Sciatic nerve (tissue), 2 donors: ENCODE measurements at places on chromosomes 5 and 9. TPM values are rescaled to one million over a fixed set of nuclear protein-coding genes. Genes with fewer than 3 reads are reported as not detected.
A peak's percentile ranks its signal among the peaks of the same experiment; 100 is the strongest.

GRCh38 chr5:98110282-98110691 lies 663.2 kb upstream of the RGMB start:
- DNase-seq, result no peak

DNA sequence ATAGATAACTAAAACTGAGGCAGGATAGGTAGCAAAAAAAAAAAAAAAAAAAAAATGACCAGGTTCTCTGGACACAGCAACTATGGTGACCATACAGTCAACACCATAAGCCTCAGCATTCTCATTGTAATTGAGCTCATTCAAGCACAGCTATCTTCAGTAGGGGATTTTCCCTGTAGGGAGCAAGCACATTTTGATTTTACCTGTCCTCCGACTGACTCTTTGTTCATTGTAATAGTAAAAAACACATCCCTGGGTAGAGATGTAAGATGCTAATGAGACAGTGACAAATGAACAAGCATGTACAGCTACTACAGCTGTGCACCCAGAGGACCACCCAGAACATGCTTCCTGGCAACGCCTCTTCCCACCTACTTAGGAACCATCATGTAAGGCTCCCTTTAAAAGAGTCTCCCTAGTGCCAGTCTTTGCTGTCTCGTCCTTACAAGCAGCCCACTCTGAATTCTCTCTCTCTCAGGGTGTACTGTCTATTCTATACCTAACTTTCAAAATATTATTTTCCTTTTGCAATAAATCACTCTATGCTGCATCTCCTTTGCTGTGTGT lies 65.0 kb upstream of the FBXW11 start:
- no peak for DNase-seq

DNA sequence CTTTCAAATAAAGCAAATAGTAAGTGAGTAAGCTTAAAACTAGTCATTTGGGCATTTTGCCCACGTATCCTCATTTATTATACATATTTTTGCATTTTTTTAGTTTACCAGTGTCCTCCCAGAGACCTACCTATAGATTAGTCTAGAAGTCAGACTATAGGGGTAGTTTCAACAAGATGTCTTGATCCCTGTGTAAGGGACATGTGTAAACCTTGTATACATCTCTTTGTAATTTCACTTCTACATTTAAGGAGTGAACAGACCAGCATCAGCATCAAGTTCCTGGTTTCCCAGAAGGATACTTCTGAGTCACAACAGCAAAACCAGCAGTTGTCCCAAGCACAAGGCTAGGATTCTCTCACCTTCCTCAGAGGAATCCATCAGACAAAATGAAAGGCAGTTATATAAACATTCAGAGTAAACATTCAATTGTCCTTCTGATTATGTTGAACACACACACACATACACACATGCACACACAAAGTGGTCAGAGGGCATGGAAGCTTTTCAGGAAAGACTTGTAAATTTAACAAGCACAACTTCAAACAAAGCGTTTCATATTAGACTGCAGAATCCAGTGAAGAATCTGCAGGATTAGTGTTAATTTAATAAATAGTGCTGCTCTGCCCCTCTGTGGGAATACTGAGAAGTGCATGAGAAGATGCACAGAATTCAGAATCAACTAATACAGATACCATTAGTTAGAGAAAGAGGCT lies 55.4 kb downstream of the HINT1 start:
- DNase-seq, result no peak

- no peak for DNase-seq
These were observed 152.0 kb downstream of the PRR16 start for GRCh38 chr5:120615967-120616645.

GRCh38 chr5:76532973-76533372 lies 90.2 kb downstream of the F2RL2 start:
- no peak for DNase-seq

DNA sequence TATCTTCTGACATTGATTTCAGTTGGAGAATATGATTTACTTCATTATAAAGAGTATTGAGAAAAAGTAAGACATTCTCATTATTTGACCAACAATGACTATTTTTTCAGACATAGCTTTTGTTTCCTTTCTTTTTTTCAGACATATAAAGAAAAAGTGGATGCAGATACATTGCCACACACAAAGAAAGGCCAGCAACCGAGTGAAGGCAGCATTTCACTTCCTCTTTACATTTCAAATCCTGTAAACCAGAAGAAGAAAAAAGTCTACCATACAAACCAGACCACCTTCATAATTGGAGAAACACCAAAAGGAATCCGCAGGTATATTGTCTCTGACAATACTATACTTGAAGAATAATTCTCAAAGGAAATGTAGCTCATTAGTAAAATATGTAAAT lies 128.9 kb downstream of the ERCC6L2 start:
- no peak for DNase-seq

DNA sequence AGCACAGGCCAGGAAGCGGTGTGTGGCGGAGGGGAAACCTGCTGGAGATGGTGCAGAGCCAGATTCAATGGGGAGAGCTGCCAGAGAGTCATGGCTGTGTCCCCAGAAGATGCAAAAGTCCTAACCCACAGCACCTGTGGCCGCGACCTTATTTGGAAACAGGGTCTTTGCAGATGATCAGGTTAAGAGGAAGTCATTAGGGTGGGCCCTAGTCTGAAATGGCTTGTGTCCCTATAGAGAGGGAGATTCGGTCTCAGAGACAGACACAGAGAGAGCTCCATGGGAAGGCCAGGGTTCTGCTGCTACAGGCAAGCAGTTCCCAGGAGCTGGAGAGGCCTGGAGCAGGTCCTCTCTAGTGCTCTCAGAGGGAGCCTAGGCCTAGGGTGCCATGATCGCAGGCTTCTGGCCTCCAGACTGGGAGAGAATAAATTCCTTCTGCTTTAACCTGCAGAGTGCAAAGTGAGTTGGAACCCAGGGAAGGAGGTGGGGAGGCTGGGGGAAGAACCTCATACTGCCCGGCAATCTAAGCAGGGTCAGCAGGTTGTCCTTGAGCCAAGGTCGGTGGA lies 1.9 kb upstream of the LPCAT1 start:
- peak; percentile 47 for DNase-seq

GRCh38 chr5:135721548-135722090 lies 112.8 kb upstream of the SLC25A48 start:
- no peak for DNase-seq

TLX3 gene
- not detected for total RNA-seq

PPIC gene
- 25.1 TPM for total RNA-seq

OR13C3 gene
- not detected for total RNA-seq

ALG2 gene
- 19.7 TPM for total RNA-seq

TCOF1 gene
- 30.0 TPM for total RNA-seq

MLANA gene
- not detected for total RNA-seq

TTF1 gene
- 15.6 TPM for total RNA-seq
